ENCODE measurements at places on chromosomes 13 and 19.

- peak; percentile 42 for DNase-seq
Observed at GRCh38 chr13:46831588-46832194, 34.7 kb upstream of the ESD start.

GRCh38 chr19:55115446-55116065 lies 1.9 kb downstream of the PPP1R12C start:
- DNase-seq, result no peak

DNA sequence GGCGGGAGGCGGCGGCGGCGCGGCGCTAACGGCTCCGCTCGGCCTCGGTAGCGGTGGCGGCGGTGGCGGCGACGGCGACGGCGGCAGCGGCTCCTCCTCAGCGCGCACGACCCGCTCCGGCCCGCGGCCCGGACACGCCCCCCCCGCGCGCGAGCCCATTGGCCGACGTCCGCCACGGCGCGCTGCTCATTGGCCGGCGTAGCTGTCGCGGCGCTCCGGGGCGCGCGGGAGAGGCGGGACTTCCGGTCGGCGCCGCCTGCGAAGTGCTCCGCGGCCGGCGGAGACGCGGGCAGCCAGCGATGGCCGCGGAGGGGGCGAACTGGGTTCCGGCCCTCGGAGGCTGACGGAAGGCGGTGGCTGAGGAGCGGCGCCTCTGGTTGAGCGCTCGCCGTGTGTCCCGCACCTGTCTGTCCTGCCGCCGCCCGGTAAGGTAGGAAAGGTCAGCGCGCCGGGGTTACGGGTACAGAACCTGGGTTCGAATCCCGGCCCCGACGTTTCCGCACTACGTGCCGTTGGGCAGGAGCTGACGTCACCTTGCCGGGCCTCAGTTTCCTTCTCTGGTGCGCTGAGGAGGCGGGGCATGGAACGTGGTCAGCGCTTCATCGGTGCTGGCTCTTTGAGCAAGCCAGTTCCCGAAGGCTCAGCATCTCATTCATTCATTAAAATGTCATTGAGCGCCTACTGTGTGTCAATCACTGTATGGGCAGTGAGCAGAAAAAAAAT lies at the start of gene ELAVL1:
Gene ELAVL1 (minus strand): TSS at position 108 of the 723 bp plus-strand sequence. CDS start 13,826 bp downstream, outside the sequence.
- peak; percentile 88 for DNase-seq

DNA sequence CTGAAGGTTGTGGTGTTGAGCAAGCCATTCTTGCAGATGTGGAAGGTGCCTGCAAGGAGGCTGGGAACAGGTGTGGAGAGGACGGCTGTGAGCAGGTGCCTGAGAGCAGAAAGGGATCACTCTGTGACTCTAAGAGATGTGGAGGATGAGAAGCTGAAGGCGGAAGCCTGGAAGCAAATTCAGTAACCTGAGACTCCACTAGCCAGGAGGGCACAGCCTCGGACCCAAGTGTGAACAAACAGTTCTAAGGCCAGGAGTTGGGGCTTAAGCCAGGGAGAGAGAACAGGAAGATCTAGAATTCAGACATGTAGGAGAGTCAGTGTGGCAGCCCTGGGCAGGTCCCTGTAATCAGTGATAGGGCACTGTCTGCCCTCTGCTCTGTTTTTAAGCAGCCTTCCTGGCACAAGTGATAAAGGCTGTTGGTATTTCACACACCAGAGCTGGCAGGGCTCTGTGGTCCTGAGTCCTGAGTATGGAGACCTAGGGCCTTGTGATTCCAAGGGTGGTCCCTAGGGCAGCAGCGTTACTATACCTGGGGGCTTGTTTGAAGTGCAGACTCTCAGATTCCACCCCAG lies 131.3 kb downstream of the SLC7A1 start:
- no peak for DNase-seq

GRCh38 chr13:83311886-83312577 lies 570.2 kb downstream of the SLITRK1 start:
- DNase-seq, result no peak

DNA sequence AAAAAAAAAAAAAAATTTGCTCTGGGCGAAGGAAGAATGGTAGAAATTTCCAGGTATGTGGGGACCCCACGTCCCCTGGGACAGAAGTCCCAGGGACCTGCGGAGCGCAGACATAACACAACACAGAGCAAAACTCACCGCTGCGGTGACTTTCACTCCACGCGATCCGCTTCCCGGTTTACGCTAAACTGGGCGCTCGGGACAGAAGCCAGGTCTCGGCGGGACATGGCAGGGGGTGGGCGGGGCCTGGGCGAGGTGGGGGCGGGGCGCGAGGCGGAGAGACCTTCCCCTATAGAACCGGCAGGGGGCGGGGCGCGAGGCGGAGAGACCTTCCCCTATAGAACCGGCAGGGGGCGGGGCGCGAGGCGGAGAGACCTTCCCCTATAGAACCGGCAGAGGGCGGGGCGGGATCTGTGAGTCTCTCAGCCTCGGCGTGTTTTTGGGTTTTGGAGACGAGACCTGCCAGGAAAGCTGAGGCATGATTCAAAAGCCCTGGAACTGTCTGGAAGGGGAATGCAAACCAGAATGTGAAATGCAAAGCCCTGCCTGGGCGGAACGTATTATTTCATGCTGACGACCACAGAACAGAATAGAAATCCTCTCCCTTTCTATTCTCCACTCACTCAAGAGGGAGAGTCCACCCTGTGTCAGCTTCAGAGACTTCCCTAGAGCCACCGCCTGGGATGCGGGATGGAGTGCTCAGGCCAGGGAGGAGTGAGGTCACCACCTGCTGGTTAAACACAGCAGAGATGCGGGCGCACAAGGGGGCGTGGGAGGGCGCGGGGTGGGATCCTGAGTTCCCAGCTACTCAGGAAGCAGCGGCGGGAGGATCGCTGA lies 20.2 kb upstream of the ERVV-1 start:
- DNase-seq, result peak; percentile 74

GRCh38 chr13:97600458-97601075 lies 166.6 kb downstream of the RAP2A start:
- no peak for DNase-seq

DNA sequence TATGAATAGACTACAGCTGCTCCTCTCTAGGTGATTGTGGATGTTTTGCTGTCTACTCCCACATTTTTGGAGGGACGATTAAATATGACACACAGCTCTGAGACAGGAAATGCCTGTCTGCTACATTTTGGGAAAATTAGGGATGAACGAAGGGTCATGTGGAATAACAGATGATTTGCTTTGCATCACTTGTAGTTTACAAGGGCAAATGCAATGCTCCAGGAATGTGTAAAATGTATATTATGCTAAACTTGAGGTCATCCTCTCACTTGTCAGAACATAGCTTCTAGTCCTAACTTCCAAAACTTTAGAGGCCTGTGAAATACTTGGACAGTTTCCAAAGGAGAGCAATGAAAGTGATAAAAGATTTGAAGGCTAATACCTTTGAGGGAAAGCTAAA lies 284.2 kb upstream of the DACH1 start:
- no peak for DNase-seq

GRCh38 chr13:112526146-112526853 lies 61.7 kb downstream of the TUBGCP3 start:
- no peak for DNase-seq

DNA sequence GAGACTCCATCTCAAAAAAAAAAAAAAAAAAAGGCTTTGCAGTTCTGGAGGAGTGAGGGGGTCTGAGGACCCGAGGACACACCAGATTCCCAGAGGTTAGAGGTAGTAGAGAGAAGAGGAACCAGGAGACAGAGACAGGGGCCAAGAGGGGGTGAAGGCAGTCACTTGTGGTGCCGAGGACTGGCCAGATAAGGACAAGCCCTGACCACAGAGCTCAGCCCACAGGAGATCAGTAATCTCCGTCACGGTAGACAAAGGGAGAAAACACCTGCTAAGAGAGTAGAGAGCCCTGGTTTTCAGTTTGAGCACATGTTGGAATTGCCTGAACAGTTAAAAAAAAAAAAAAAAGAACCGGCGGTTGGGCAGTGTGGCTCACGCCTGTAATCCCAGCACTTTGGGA lies 1.7 kb upstream of the PRAM1 start:
- DNase-seq, result no peak

GRCh38 chr13:114110091-114110829 lies 22.2 kb downstream of the RASA3 start:
- peak; percentile 72 for DNase-seq

GRCh38 chr13:114097893-114098688 lies 34.3 kb downstream of the RASA3 start:
- no peak for DNase-seq

- DNase-seq, result no peak
Observed at GRCh38 chr19:7879836-7880235, 5.6 kb upstream of the PRR36 start.

DNA sequence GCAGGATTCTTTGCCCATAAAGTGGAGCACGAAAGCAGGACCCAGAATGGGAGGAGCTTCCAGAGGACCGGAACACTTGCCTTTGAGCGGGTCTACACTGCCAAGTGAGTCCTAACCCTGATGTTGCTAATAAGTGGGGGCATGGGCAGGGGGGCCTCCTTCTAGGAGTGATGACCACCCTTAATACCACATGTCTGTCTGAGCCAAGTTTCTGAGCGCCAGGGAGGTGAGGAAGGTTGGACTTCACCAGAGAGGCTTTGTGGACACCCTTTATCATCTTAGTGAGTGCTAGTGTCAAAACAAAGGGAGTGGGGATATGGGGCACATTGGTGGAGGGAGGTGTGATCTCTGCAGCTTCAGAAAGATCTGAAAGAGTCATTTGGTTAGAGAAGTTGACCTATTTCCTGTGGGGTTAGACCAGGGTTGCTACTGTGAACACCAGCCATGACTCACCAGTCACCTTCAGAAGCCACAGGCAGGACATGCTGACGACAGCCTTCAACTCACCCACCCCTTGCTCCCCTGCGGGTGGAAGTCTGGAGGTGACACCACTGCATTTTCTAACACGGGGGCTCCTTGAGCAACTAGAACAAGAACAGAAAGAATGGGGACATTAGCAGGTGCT lies 8.8 kb downstream of the ALOX5AP start:
- DNase-seq, result peak; percentile 87
